ENCODE measurements at places on chromosomes 5 and 9. TPM values are rescaled to one million over a fixed set of nuclear protein-coding genes. Genes with fewer than 3 reads are reported as not detected.
A peak's percentile ranks its signal among the peaks of the same experiment; 100 is the strongest.

- no peak for DNase-seq
Measured at GRCh38 chr5:1743061-1743768, 56.4 kb downstream of the MRPL36 start.

GRCh38 chr9:135001526-135001925 lies 83.8 kb upstream of the FCN1 start:
- no peak for DNase-seq

TSLP gene
- not detected for total RNA-seq

- DNase-seq, result no peak
Measured at GRCh38 chr9:88979021-88979420, 12.2 kb upstream of the S1PR3 start.

TPM2 gene
- total RNA-seq, result 3.1 TPM

SLC6A19 gene
- 0.02 TPM for total RNA-seq

IFNK gene
- total RNA-seq, result not detected

DNA sequence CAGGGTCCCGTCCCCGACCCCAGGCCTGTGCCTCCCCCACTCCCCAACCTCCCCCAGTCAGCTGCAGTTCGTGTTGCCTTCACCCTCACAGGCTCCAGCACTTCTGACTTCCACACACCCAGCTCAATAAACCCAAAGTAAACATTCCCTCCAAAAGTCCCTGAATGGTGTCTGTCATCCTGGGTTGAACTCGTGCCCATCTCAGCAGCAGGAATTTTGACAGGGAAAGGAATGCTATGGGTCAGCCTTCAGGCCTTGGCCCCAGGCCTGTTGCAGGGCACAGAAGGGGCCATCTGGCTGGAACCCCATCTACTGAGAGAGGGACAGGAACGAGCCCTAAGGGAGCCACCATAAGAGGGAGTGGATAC lies 29.6 kb upstream of the CNOT6 start:
- DNase-seq, result peak; percentile 35

ST8SIA4 gene
- not detected for total RNA-seq

MEGF10 gene
- not detected for total RNA-seq

- DNase-seq, result no peak
Measured at GRCh38 chr5:77356740-77357139, 135.4 kb downstream of the WDR41 start.

FABP6 gene
- total RNA-seq, result not detected

GRCh38 chr9:20707708-20708107 lies 23.6 kb downstream of the FOCAD start:
- DNase-seq, result no peak

GRCh38 chr5:138962614-138963370 lies 87.7 kb upstream of the LRRTM2 start:
- no peak for DNase-seq

STING1 gene
- total RNA-seq, result 0.56 TPM

GRCh38 chr5:145825751-145826180 lies 9.4 kb downstream of the PRELID2 start:
- peak; percentile 61 for DNase-seq

GRCh38 chr5:77844623-77845323 lies 68.6 kb upstream of the TBCA start:
- DNase-seq, result no peak

DNA sequence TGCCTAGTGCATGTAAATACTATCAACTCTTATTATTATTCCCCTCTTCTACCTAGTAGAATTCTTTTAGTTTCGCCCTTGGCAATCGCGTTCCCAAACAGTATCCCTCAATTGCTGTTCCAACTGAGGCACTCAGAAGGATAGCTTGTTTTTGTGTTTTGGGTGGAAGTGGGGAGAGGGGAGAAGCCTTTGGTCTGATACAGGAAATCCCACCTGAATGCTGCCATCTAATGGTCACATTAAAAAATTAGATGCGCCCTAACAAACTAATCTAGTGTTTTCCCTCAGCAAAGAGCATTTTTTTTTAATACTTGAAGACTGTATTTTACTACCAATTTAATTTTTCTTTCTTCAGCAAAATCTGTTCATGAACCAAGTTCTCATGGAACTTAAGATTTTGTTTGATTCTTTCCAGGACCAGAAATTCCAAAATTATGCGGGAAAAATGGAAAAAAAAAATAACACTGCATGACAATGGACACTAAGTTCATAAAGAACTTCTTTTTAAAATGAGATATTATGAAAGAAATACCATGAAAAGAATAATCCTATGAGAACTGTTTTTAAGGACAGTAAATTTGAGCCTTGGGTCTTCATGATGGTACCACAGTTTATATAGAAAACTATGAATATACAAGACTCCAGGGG lies 22.2 kb upstream of the GLDC start:
- DNase-seq, result no peak

DNA sequence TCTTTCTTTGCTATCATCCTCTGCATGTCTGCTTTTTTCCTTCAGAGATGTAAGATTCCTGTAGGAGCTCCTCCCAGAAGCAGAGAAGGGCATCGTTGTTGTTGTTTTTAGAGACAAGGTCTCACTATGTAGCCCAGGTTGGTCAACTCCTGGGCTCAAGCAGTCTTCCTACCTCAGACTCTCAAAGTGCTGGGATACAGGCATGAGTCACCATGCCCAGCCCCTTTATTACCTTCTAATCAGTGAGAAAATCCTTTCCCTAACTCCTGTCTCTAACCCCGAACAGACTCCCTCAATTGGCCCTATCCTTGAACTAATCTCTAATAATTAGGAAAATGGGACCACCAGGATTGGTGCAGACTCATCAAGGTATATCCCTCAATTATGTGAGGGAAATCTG lies 64.4 kb downstream of the GALNT10 start:
- no peak for DNase-seq

DNA sequence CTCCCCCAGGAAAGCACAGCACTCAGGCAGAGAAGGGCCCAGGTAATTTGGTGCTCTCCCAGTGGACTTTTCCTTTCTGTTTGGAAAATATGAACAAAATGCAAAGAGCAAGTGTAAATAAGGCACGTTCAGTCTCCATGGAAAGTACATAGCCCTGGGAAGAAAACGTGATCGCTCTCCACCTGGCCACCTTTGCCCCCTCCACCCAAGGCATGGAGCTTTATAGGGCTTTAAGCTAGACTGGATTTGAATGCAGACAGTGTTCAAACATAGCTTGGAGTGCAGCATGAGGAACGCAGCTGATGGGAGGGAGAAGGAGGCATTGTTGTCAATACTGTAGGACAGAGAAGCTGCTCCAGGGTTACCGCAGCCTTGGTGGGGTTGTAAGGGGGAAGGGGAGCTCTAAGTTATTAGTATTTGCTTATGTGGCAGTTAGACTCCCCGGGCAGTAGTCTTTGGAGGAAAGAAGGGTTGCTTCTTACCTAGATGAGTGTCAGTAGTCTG lies 500.2 kb downstream of the SPOCK1 start:
- no peak for DNase-seq

DNA sequence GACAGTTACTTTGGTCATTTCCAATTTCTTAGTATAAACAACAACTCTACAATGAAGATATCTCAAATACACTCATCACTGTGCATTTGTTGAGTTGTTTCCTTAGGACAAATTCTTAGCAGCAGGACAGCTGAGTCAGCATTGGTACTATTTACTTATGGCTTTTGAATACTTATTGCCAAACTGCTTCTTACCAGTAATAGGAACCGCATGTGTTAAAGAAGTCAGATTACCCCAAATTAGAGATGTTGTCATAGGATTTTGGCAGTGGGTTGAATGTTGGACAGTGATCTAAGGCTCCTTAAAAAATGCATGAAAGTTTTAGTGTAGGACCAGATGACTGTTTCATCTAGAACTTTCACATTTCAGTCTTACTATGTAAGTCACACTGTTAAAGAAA lies 280.1 kb upstream of the DMRT1 start:
- DNase-seq, result no peak

- DNase-seq, result no peak
Measured at GRCh38 chr5:167104351-167104750, 1187.1 kb upstream of the WWC1 start.

DNA sequence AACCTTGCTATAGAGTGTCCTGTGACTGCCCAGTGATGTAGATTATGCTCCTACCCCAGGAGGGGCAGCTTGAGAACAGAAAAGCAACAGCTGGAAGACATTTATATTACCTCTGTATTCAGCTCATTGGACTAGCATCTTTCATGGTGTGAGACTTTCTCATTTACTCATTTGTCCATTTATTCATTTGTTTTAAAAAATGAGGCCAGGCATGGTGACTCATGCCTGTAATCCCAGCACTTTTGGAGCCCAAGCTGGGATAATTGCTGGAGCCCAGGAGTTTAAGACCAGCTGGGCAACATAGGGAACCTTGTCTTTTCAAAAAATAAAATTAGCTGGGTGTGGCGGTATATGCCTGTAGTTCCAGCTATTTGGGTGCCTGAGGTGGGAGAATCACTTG lies 130.0 kb upstream of the LHFPL2 start:
- DNase-seq, result no peak

DNA sequence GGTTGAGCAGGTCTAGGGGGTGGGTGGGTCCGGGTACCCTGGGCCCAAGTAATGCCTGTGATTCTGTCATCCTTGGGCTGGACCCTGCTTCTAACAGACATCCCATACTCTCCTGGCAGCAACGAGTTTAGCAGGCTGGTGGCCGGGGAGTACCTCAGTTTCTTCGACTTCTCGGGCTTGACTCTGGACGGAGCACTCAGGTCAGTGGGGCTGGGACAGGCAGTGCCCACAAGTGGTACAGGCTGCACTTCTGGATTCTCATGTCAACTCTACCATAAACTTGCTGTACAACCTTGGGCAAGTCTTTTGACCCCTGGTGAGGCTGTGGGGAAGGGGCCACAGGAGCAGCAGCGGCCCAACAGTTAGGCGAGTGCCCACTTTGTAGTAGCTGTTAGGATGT lies 21.8 kb downstream of the PSD2 start:
- DNase-seq, result no peak

SYNPO gene
- total RNA-seq, result 0.09 TPM

DNA sequence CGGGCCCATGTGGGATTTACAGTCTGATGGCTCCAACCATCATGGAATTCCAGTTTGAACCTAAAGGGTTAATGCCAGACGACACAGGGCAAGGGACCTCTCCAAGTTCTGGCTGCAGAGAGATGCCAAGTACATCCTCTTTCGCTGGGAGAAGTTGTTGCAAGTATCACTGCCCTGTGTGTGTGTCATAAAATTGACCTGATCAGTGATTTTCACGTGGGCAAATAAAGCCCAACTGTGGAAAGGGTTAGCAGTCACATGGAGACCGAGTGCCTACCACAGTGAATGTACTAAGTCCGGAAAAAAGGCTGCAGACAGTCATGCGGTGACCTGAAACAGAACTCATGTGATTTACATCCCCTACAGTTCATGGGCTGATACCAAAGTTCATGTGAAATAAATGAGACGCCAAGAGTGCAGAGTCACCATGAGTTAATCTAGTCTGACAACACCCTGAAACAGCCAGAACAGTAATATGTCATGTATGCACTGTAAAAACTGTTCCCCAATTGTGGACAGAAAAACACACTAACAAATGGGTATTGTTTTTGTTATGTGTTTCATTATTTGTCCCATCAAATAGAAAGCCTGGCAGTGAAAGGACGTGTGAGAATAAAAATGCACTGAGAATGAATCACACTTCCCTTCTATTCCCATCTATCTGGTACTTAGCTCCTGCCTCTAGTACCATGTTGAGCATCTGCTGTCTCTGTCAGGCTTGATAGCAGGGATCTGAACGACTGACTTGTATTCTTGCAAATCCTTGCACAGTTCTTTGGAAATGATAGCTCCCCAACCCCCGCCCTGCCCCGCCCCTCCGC lies 115.7 kb downstream of the SUSD1 start:
- peak; percentile 62 for DNase-seq

DNA sequence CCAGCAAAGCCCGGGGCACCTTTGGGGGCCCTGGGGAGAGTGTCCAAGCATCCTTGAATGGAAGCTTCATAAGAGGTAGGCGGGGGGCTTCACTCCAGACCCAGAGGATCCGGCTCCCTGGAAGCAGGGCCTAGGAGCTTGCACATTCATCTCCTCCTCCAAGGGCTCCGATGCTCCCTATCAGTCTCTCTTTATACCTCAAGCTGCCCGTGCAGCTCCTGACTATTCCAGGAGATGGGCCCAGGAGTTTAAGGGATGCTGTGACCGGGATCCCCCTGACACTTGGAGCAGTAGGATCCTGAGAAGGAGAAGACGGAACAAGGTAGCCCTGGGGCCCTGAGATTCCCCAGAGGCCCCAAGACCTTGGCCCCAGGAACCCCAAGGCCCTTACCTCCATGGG lies 25.9 kb downstream of the CSF1R start:
- no peak for DNase-seq

GRCh38 chr5:73966451-73966850 lies 340.5 kb downstream of the ARHGEF28 start:
- DNase-seq, result no peak

DNA sequence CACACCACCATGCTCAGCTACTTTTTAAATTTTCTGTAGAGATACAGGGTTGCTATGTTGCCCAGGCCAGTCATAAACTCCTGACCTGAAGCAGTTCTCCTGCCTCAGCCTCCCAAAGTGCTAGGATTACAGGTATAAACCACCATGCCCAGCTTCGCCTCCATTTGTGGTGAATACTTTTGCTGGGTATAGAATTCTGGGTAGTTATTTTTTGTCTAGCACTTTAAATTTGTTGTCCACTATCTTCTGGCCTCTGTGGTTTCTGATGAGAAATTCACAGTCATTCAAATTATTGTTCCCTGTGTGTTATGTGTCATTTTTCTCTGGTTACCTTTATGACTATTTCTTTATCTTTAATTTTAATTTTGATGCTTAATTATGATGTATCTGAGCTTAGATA lies 57.7 kb upstream of the EXOC3 start:
- DNase-seq, result no peak
